Sigmoid colon (tissue), 7 donors: ENCODE measurements at places on chromosomes 3 and 15. TPM values are rescaled to one million over a fixed set of nuclear protein-coding genes. Genes with fewer than 3 reads are reported as not detected.
A peak's percentile ranks its signal among the peaks of the same experiment; 100 is the strongest.

The SLC9C1 gene
- not detected for total RNA-seq

The JAGN1 gene
- total RNA-seq: 39.2 TPM

The UBR1 gene
- total RNA-seq: 35.3 TPM

The SOX2 gene
- 7.1 TPM for total RNA-seq

The NR2F2 gene
- 28.8 TPM for total RNA-seq

The NLGN1 gene
- total RNA-seq: 30.0 TPM

The BBX gene
- 71.1 TPM for total RNA-seq

The SLC6A20 gene
- total RNA-seq: not detected

The PPP1R14D gene
- total RNA-seq: not detected

The ALDH1L1 gene
- 23.2 TPM for total RNA-seq

The DYNLT2B gene
- total RNA-seq: 16.9 TPM

The LNP1 gene
- 2.9 TPM for total RNA-seq

The POC1A gene
- 1.7 TPM for total RNA-seq

The IL17RE gene
- 0.82 TPM for total RNA-seq

The ACP3 gene
- 6.5 TPM for total RNA-seq

The LMAN1L gene
- 1.8 TPM for total RNA-seq

The PPM1L gene
- 33.5 TPM for total RNA-seq

The FANCD2OS gene
- not detected for total RNA-seq

The RBP2 gene
- not detected for total RNA-seq

DNA sequence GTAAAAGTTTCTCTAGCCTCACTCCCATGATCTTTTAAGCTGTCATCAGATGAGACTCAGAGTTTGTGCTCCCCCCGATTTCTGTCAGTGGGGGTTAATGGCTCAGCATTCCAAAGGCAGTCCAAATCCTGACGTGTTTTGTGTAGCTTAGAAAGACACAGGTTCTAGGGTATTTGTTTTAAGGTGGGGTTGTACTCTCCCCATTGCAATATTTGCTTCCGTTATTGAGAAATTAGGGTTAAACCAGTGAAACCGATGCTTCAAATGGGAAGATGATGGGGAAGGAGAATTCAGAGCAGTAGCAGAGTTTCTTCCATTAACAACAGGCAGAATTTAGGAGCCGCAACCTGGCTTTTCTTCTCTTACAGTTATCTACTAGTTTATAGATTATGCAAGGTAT, 3.4 kb downstream of the PIGB start:
- H3K4me3 ChIP-seq: no peak overlapping the region
- H3K4me1 ChIP-seq: peaks cover 29% of the 10 kb centered on the region
- no peak overlapping the region for H3K27ac ChIP-seq
- H3K36me3 ChIP-seq: no peaks in the 10 kb centered on the region
- no peak for DNase-seq

- no peak overlapping the region for H3K4me3 ChIP-seq
- no peak for DNase-seq
- H3K4me1 ChIP-seq: peaks cover 20% of the 10 kb centered on the region
- no peak overlapping the region for H3K27ac ChIP-seq
These were observed 49.4 kb downstream of the CHCHD6 start for GRCh38 chr3:126753191-126754160.

DNA sequence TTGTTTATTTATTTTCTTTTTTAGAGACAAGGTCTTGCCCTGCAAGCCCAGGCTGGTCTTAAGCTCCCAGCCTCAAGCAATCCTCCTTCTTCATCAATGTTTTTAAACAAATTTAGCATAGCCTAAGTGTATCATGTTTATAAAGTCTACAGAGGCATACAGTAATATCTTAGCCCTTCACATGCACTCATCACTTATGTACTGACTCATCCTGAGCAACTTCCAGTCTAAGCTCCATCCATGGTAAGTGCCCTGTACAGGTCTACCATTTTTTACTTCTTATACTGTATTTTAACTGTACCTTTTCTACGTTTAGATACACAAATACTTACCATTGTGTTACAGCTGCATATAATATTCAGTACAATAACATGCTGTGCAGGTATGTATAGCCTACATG, 860.0 kb downstream of the FHIT start:
- H3K27me3 ChIP-seq: no peaks in the 10 kb centered on the region
- H3K27ac ChIP-seq: no peak overlapping the region
- H3K36me3 ChIP-seq: no peaks in the 10 kb centered on the region
- no peak overlapping the region for H3K4me3 ChIP-seq

- H3K27ac ChIP-seq: no peak overlapping the region
- DNase-seq: peak; percentile 40
- H3K36me3 ChIP-seq: no peaks in the 10 kb centered on the region
- H3K4me3 ChIP-seq: no peak overlapping the region
- H3K4me1 ChIP-seq: no peaks in the 10 kb centered on the region
These were observed 8.2 kb downstream of the C3orf22 start for GRCh38 chr3:126550488-126551051.

DNA sequence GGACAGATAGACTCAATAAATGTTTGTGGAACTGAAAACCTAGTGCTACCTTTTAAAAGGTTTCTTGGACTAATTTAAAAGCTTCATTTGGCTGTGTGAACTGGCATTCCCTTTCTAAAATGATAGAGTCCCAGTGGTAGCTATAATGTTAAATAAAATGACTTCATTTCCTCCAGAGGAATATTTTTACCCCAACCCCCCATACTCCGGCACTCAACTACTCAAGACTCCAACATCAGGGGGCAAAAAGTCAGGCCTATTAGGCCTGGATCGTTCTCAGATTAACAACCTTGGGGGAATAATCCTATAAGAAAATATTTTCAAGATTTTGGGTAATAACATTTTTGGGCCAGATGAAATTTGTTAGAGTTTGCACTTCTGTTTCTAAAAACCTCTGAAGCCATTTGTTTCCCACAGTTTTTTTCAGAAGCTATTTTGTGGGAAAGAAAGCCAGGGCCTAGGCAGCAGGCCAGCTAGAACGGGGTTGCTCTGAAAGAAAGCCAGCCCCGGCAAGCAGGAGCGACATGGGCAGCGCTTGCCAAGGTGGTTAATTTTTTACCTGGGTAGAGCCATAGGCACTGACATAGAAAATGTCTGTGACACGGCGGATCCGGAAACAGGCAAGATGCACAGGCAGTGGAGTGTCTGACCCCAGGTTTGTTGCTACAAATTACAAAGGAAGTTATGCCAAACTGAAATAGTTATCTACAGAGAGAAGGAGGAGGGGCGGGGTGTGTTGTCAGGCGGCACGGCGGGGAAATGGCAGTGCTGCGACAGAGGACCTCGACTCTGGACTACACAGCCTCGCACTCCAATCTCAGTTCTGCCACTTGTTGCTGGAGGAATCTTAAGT, 84.6 kb downstream of the MAGI1 start:
- peaks cover 22% of the 10 kb centered on the region for H3K4me1 ChIP-seq
- peak overlapping the region; percentile 60 for H3K27ac ChIP-seq
- H3K27me3 ChIP-seq: no peaks in the 10 kb centered on the region
- H3K4me3 ChIP-seq: no peak overlapping the region
- H3K36me3 ChIP-seq: no peaks in the 10 kb centered on the region

- peaks cover 44% of the 10 kb centered on the region for H3K4me1 ChIP-seq
- H3K27me3 ChIP-seq: peaks cover 100% of the 10 kb centered on the region
- H3K4me3 ChIP-seq: no peak overlapping the region
- no peaks in the 10 kb centered on the region for H3K36me3 ChIP-seq
- no peak for DNase-seq
These were observed 716 bp upstream of the ISLR2 start for GRCh38 chr15:74129586-74130154.

- DNase-seq: no peak
- no peaks in the 10 kb centered on the region for H3K36me3 ChIP-seq
- H3K27me3 ChIP-seq: no peaks in the 10 kb centered on the region
These were observed 44.8 kb downstream of the PDE8A start for GRCh38 chr15:85026304-85027032.

GRCh38 chr3:150421799-150422548, 13.9 kb downstream of the TSC22D2 start:
- H3K36me3 ChIP-seq: no peaks in the 10 kb centered on the region
- peaks cover 90% of the 10 kb centered on the region for H3K4me1 ChIP-seq
- no peak for DNase-seq
- no peak overlapping the region for H3K4me3 ChIP-seq
- no peaks in the 10 kb centered on the region for H3K27me3 ChIP-seq

GRCh38 chr3:156050918-156051317, 69.5 kb upstream of the KCNAB1 start:
- H3K27me3 ChIP-seq: no peaks in the 10 kb centered on the region
- no peak for DNase-seq
- no peak overlapping the region for H3K4me3 ChIP-seq
- no peaks in the 10 kb centered on the region for H3K4me1 ChIP-seq
- no peak overlapping the region for H3K27ac ChIP-seq
- H3K36me3 ChIP-seq: no peaks in the 10 kb centered on the region

GRCh38 chr3:8500319-8500988, 1.2 kb upstream of the LMCD1 start:
- peak overlapping the region; percentile 84 for H3K27ac ChIP-seq
- H3K4me3 ChIP-seq: peak overlapping the region; percentile 47
- H3K36me3 ChIP-seq: no peaks in the 10 kb centered on the region

DNA sequence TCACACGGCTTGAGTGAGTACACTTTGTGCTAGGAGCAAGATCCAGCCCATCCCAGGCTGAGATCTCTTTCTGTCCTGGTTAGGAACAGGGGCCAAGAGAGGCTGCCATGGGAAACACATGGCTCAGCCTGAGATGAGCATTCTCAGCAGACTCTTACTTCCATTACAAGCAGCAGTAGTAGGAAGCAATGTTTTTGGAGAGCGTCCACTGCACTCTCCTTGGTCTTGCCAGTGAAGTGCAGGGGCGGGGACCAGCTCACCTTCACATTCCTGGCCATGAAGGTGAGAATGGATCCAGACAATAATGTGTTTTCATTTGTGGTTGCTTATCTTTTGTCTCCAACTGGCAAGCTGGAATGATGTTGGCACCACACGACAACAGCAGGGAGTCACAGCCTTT, 24.7 kb downstream of the ZNF80 start:
- DNase-seq: no peak
- H3K36me3 ChIP-seq: no peaks in the 10 kb centered on the region
- H3K4me3 ChIP-seq: no peak overlapping the region
- peaks cover 6% of the 10 kb centered on the region for H3K27me3 ChIP-seq

DNA sequence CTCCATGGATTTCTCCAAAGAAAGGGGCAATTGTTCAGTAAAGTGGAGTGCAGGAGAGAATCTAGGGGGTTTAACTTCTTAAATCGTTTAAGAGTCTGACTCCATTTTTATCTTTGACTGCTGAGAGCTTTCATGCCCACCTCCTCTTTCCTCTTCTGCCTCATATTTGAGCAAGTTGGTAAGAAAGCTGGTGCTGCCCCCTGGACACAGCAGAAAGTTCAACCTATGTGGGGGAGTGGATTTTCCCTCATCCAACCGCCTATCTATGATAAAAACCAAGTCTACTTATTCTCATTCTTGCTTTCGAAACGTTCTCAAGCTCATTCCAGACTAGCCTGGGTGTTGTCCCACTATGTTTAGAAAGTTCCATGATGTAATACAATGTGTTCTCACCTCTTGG, 26.0 kb downstream of the HHLA2 start:
- DNase-seq: no peak
- peaks cover 12% of the 10 kb centered on the region for H3K4me1 ChIP-seq
- no peaks in the 10 kb centered on the region for H3K36me3 ChIP-seq
- H3K27me3 ChIP-seq: no peaks in the 10 kb centered on the region
- H3K27ac ChIP-seq: no peak overlapping the region

GRCh38 chr3:159987291-159987711, 1.3 kb upstream of the IL12A start:
- peaks cover 28% of the 10 kb centered on the region for H3K4me1 ChIP-seq
- H3K4me3 ChIP-seq: no peak overlapping the region
- no peaks in the 10 kb centered on the region for H3K36me3 ChIP-seq
- H3K27ac ChIP-seq: no peak overlapping the region

GRCh38 chr3:77871436-77871835, 831.5 kb downstream of the ROBO2 start:
- H3K36me3 ChIP-seq: no peaks in the 10 kb centered on the region
- DNase-seq: no peak
- no peak overlapping the region for H3K4me3 ChIP-seq
- no peaks in the 10 kb centered on the region for H3K27me3 ChIP-seq
- no peaks in the 10 kb centered on the region for H3K4me1 ChIP-seq

GRCh38 chr3:25291481-25291905, 136.6 kb upstream of the RARB start:
- no peak for DNase-seq
- H3K36me3 ChIP-seq: no peaks in the 10 kb centered on the region
- H3K27ac ChIP-seq: no peak overlapping the region

GRCh38 chr15:68256675-68257450, 20.7 kb upstream of the FEM1B start:
- peak overlapping the region; percentile 59 for H3K4me3 ChIP-seq
- H3K36me3 ChIP-seq: no peaks in the 10 kb centered on the region
- peak overlapping the region; percentile 86 for H3K27ac ChIP-seq
- H3K27me3 ChIP-seq: no peaks in the 10 kb centered on the region
- DNase-seq: peak; percentile 95

GRCh38 chr3:157107037-157107436, 52.9 kb downstream of the CCNL1 start:
- H3K27ac ChIP-seq: no peak overlapping the region
- H3K4me1 ChIP-seq: peaks cover 65% of the 10 kb centered on the region
- H3K27me3 ChIP-seq: no peaks in the 10 kb centered on the region
- no peaks in the 10 kb centered on the region for H3K36me3 ChIP-seq

GRCh38 chr3:21390856-21391255, 360.2 kb downstream of the ZNF385D start:
- H3K4me3 ChIP-seq: no peak overlapping the region
- peak overlapping the region; percentile 49 for H3K27ac ChIP-seq
- H3K27me3 ChIP-seq: no peaks in the 10 kb centered on the region
- DNase-seq: no peak

DNA sequence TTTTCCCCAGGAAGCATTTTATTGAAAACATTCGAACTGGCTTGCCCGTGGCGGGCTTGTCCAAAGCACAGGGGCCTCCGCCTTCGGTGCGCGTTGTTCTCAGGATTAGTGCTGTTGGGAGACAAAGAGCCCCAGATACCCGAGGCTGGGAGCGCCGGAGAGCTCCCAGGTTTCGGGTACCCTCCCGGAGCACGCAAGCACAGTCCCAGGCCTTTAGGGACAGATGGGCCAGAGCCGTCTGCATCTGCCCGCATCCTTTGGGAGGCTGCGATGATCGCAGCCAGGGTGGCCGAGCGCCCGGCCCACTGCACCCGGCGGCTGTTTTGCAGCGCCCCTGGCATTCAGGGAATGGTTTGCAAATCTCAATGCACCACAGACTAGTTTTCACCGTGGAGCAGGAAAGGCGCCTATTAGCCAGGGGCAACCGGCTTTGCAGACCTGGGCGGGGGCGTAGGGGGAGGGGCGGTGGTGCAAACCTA, 5.0 kb upstream of the FEZF2 start:
- peaks cover 30% of the 10 kb centered on the region for H3K4me1 ChIP-seq
- H3K4me3 ChIP-seq: no peak overlapping the region
- no peaks in the 10 kb centered on the region for H3K36me3 ChIP-seq
- no peak for DNase-seq

- H3K4me1 ChIP-seq: no peaks in the 10 kb centered on the region
- H3K4me3 ChIP-seq: no peak overlapping the region
- no peaks in the 10 kb centered on the region for H3K27me3 ChIP-seq
- DNase-seq: no peak
- H3K27ac ChIP-seq: no peak overlapping the region
- no peaks in the 10 kb centered on the region for H3K36me3 ChIP-seq
These were observed 82.3 kb upstream of the MLF1 start for GRCh38 chr3:158488670-158489069.

- H3K4me3 ChIP-seq: no peak overlapping the region
- no peak for DNase-seq
- no peaks in the 10 kb centered on the region for H3K27me3 ChIP-seq
- H3K36me3 ChIP-seq: no peaks in the 10 kb centered on the region
- no peak overlapping the region for H3K27ac ChIP-seq
These were observed 51.6 kb downstream of the RAB11A start for GRCh38 chr15:65920825-65921309.
